ENCODE measurements at places on chromosomes 16 and 17.

DNA sequence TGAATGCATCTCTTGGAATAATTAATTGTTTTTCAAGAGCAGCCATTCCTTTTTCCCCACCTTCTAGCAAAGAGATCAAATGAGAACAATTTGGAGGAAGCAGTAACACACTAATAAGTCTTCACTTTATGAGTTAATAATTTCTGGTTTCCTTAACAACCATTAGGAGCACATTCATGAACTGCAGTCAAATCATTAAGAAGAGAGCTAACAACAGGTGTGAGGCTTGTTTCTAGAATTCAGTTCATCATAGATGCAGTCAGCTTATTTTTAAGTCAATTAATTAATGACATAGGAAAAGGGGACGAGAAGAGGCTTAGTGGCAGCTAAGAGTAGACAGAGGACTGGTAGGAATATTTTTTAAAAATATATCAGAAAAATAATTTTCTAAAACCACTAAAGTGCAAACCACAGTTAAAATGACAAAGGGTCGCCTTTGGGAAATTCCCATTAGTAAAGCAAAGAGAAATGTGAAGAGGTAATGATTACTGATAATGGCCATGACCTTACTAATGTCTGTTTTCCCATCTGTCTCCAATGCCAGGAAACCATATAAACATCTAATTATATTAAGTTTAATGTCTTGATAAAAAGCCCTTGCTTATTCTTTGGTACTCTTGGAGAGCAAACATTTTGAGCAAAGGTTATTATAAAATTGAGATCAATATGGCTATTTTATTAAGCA lies 184.2 kb downstream of the KCNJ2 start:
- DNase-seq, result no peak

DNA sequence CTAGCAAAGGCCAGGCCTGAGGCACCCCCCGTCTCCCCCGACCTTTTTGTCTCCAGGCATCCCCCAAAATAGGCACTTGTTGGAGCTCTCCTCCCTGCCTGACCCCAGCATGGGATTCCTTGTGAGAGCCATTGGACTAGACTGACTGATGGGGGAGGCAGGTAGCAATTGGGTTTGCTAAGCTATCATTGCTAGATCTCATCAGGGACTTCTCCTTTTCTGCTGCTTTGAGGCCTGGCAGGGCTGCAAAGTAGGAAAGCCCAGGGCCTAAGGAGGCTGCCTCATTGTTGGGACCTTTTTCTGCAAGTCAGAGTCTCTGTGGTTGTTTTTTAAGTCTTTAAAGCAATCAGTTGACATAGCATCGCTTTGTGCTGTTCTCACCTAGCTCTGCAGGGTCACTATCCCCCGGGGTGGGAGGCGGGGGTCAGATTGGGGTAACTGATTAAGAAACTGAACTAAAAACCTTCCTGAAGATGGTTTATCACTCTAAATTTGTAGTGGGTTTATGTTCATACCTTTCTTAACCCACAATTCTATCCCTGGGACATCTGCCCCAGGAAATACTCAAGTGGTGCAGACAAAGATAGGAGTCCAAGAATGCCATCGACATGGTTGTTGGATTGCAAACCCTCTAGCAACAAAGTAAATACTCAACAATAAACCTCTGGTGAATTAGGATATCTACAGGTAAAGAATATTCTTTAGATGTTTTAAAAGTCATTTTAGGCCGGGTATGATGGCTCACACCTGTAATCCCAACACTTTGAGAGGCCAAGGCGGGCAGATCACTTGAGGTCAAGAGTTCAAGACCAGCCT lies 28.0 kb downstream of the LLGL2 start:
- DNase-seq, result no peak

- peak; percentile 27 for DNase-seq
Observed at GRCh38 chr17:7982173-7982572, 20.2 kb upstream of the GUCY2D start.

DNA sequence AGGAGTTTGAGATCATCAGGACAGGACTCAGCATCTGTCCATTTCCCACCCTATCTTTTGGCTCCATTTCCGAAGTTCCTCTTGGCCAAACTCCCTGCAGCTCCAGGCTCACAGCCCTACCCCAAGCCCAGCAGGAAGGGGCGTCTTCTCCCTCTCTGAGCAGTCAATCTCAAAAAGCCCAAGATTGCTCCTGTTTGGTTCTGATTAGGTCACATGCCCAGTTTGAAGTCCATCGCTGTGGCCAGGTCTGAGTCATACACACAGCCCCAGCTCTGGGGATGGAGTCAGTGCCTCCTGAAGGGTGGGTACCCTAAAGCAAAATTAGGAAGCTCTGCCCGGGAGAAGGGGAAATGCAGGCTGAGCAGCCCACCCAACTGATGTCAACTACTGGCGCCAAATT lies 23.9 kb downstream of the SNX20 start:
- no peak for DNase-seq

- DNase-seq, result no peak
Observed at GRCh38 chr16:50275098-50275415, 8.7 kb downstream of the ADCY7 start.

GRCh38 chr17:75181608-75182318 lies 996 bp downstream of the SUMO2 start:
- peak; percentile 37 for DNase-seq

DNA sequence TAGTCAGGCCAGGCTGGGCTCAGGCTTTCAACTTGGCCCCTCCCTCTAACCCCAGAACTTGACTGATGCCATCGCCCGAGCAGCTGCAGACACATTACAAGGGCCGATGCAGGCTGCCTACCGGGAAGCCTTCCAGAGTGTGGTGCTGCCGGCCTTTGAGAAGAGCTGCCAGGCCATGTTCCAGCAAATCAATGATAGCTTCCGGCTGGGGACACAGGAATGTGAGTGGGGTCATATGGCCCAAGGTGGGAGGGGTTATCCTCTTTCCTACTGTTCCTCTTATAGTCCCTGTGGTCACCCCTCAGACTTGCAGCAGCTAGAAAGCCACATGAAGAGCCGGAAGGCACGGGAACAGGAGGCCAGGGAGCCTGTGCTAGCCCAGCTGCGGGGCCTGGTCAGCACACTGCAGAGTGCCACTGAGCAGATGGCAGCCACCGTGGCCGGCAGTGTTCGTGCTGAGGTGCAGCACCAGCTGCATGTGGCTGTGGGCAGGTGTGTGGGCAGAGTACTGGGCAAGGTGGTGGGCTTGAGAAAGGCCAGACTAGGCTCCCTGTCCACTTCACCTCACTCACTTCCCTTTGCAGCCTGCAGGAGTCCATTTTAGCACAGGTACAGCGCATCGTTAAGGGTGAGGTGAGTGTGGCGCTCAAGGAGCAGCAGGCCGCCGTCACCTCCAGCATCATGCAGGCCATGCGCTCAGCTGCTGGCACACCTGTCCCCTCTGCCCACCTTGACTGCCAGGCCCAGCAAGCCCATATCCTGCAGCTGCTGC lies 2.1 kb upstream of the NRN1L start:
- DNase-seq, result no peak
